Esophagus squamous epithelium (tissue), 5 donors: ENCODE measurements at places on chromosomes 5 and 9.

GRCh38 chr5:41973087-41973486, 48.0 kb downstream of the FBXO4 start:
- DNase-seq: no peak

DNA sequence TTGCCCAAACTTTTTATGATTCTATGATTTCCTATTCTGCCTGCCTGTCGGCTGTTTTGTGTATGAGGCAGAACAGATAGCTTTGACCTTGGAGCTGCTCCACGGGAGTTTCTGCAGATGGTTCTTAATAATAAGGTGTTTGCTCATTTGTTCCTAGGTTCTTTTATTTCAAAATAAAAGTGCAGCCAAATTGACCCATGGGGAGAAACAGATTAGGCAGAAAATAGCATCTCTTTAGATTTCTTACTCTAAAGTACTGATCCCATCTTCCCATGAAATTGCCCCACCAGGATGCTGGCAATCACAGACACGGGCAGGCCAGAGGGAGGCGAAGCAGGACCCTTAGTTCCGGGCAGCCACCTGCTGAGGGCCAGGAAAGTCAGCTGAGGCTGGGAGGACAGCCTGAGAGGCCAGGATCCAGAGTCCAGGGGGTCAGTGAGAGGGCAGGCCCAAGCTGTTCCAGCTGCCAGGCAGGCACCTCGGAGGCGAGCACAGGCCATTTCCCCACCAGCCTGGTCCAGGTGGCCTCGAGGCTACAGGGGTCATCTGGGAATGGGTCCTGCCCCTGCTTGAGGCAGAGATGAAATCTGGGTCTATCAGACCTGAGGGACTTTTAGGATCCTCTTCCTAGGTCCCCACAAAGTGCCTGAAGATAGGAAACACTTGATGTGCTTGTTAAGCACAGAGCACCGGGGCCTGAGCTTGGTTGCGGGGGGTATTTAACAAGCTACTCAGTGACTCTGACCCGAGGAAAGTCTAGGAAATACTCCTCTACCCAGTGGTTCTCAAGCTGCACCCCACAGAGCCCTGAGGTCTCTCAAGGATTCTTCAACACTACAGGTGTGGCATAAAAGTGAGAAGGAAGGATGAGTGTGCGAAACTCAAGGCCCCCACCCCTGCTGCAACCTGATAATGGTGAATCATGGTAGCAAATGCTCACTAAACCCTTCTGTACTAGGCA, 145.4 kb downstream of the CMYA5 start:
- DNase-seq: no peak

DNA sequence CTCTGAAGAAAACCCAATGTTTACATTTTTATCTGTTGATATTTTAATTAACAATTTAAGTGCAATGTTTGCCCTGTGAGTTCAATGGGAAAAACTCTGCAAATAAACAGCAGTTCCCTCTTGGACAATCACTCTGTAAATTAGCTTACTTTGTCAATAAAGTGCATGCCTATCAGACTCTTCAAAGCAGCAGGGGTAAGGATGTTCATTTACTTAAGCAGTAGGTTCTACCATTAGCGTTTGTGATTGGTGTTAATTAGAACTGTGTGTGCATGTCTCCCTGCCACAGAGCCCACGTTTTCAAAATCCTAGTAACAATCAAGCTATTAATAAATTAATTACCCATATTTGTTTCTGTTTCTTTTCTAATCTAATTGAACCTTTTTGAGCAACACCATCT, 1921.6 kb upstream of the WWC1 start:
- DNase-seq: no peak

DNA sequence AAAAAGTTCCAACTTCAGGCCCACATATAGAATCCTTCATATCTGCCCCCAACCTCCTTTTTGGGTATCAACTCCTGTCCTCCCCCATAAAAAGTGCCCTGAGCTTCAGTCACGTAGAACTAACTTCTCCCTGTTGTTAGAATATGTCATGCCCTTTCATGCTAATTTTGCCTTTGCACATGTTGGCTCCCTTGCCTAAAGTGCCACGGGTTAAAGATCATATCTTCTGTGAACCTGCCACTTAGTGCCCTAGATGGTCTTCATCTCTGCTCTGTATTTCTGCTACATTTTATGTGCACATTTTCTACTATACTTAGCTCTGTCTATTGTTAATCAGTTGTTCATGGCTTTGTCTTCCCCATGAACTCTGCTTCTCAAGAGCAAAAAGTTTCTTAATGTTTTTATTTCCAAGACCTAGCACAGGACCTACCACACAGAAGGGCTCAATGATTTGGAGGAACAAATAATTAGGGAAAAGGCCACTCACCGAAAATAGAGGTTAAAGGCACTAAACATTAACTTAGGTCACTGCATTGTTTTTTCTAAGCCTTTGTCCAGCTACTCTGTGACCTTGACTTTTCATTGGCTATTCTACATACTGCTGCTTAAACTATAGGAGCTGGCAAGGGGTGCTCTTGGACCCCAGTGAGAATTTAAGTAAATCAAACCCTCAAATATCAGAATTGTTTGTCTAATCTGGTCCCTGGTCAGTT, 94.3 kb downstream of the ARSB start:
- DNase-seq: no peak

DNA sequence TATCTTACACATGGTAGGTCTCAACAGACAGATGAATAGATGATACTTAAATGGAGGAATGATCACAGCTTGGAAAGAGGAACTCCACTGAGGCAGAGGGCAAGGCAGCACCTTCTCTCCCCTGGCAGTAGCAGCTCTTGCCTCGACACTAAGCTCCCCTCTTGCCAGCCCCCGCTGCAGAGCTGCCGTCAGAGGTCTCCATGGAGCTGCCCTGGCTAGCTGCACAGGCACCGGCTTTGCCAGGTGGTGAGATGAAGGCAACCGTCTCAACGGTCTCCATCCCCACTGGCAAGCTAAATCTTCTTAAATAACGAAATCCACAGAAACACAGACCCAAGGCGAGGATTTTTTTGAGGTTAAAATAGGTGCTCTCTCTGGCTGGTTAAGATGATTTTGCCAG, 81.2 kb downstream of the CRB2 start:
- DNase-seq: no peak

GRCh38 chr9:91778031-91778430, 172.0 kb downstream of the ROR2 start:
- no peak for DNase-seq

DNA sequence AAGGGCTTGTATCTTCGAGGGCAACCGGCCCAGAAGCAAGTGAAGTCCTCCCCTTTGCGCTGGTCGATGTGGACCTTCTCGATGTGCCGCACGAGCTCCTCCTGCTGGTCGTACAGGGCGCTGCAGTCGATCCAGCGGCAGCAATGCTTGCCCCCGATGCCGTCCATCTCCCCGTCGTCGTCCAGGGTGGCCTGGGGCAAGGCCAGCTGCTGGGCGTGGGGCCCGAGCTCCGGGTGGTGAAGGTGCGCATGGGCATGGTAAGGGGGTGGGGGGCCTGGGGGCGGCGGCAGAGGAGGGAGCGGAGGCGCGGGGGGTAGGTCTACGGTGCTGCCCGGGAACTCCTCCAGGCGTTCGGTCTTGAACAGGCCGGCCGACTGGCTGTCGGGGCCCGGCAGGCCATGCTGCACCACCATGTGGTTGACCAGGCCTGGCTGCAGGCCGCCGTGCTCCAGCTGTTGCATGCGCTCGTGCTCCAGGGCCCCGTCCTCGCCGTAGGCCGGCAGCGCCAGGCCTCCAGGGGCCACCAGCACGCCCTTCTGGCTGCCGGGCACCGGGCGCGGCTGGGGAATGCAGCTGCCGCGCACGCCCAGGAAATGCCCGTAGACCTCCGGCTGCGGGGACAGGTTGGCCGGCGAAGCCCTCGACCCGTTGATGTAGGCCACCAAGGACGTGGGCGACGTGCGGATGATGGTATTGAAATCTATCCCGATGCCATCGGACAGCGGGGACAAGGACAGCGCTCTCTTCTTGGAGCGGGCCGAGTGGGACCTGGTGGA, 181.8 kb downstream of the GLIS3 start:
- DNase-seq: no peak

DNA sequence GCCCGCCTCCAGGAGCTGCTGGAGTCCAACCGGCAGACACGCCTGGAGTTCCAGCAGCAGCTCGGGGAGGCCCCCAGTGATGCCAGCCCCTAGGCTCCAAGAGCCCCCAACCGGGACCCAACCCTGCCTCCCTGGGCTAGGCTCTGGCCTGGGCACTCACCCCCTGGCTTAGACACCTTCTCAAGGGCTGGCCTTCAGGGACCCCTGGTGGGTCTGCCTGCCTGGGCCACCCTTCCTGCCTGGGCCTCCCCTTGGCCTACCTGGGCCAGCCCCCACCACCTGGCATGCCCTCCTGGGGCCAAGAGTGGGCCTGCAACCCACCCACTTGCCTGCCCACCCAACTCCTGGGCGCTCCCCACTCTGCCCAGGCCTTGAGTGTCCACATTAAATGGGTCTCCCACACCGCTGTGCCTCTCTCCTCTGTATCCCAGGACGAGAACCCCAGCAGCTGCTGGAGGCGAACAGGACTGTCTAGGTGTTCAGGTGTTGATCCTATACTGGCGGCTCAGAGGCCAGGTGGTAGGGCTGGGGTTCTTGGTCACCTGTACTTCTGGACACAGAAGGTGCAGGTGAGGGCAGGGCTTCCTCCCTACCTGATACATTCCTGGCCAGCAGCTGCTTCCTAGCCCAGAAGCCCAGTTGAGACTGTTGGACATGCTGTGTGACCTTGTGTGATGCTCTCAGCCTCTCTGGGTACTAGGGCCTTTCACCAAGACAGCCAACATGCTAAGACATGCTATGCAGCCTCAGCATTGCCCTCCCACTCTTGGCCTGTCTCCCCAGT, 3.6 kb downstream of the BBLN start:
- no peak for DNase-seq

DNA sequence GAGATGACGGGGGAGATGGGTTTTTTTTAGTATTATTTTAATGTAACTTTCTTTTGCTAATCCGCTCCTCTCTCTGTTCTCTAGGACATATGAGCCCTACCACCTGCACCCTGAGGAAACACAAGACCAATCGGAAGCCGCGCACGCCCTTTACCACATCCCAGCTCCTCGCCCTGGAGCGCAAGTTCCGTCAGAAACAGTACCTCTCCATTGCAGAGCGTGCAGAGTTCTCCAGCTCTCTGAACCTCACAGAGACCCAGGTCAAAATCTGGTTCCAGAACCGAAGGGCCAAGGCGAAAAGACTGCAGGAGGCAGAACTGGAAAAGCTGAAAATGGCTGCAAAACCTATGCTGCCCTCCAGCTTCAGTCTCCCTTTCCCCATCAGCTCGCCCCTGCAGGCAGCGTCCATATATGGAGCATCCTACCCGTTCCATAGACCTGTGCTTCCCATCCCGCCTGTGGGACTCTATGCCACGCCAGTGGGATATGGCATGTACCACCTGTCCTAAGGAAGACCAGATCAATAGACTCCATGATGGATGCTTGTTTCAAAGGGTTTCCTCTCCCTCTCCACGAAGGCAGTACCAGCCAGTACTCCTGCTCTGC, 4.8 kb downstream of the MSX2 start:
- no peak for DNase-seq

DNA sequence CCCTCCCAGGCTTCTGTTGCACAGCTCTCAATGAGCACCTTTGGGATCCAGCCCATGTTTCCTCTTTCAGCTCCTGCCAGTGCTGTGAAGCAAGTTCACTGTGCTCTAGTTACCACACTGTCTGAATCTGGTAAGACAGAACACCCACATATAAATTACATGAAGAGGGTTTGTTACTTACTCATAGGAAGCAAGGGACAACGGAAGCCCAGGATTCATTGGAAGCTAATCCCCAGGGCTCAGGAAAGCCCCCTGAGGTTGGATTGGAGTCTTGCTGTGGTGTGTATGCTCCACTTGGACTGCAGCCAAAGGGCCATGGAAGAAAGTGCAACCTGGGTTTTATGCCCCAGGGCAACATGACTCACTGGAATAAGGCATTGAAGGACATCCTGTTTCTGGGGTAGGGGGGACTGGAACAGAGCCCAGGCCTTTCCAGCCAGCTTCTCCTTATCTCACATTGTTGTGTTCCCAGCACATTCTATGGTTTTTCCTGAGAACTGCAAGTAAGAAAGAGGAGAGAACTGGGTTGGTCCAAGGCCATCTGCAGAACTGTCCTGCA, 15.6 kb upstream of the CLK4 start:
- no peak for DNase-seq

GRCh38 chr5:134938030-134938429, 29.7 kb upstream of the CATSPER3 start:
- DNase-seq: no peak

- no peak for DNase-seq
Observed at GRCh38 chr5:79742549-79743136, 53.0 kb downstream of the CMYA5 start.

DNA sequence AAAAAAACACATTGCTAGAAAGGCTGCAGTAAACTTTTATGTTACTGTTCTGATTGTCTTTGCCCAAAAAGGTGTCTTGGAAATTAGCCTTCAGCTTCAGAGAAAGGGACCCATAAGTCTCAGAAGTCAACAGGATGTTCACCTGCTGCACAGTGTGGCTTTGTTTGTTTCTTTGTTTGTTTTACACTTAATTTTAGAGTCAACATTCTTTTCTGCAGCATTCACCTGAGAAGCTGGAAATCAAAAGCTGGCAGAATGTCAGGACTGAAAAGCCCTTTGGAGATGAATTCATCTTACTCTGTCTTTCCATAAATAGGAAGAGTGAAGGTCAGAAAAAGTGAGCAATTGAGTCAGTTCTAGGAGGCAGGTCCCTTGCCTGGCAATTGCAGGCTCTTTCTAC, 170.0 kb downstream of the PAPPA start:
- DNase-seq: no peak

- no peak for DNase-seq
Observed at GRCh38 chr5:17214893-17215292, 2.5 kb upstream of the BASP1 start.

GRCh38 chr5:13746026-13746425, 198.5 kb downstream of the DNAH5 start:
- no peak for DNase-seq

GRCh38 chr5:20528471-20528870, 540.5 kb upstream of the CDH18 start:
- DNase-seq: no peak

DNA sequence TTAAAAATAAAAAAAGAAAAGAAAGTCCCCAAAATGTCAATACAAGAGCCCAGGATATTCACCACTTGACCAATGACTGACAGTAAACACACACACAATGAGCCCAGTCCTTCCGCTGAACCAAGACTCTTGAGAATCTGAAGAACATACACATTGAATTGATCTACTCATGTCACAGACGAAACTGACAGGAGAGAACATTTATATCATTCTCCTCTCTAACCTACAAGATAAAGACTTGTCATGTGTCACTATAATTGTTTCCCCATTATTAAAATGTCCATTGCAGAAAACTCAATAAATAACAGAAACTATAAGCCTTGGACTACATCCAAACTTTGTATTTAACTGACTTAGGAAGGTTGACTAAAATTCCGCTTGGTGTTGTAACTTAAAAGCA, 296.7 kb downstream of the EPB41L4A start:
- no peak for DNase-seq

DNA sequence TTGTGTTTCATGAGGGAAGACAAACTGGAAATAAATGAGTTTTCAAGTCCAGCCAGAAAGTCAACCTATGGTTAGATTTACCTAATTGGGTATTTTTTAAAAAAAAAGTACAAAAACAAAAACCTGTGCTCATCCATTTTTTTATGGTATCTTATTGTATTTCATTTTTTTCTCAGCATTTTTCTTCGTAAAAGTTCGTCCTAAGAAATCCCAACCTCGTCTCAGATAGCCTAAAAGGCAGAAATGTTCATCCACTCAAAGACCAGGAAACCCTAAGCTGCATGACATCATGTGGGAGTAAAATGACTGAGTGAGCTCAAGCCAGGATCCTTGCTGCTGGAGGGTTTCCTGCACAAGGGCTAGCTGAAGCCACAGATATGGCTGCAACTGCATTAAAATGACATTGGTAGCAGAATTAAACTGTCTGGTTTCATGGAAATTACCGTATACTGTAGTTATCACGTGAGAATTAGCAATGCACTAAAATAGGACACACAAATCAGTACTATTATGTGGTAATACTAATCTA, 70.4 kb downstream of the NFIB start:
- no peak for DNase-seq
